ENCODE measurements at places on chromosomes 6 and 20.

GRCh38 chr6:115887891-115888290 lies 172.8 kb downstream of the FRK start:
- DNase-seq = no peak

DNA sequence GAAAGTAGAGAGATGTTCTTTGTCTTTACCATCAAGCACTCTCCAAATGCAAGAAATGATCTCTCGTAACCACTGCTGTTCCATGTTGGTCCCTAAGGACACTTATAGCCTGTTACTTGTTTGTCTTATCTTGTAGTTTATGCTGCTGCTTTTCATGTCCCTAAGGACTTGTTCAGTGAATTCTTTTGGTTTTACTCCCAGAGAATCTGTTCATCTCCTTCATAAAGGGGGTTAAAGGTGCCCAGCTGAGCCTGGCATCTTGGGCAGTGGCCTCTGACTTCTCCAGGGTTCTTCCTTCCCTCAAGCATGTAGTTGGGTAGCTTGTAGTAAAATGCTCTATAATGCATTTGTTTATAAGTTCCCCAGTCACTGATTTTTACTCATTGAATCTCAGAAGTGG lies 864 bp upstream of the PKIG start:
- DNase-seq = no peak

- no peak for DNase-seq
Measured at GRCh38 chr20:63051911-63052310, 45.1 kb upstream of the BHLHE23 start.

DNA sequence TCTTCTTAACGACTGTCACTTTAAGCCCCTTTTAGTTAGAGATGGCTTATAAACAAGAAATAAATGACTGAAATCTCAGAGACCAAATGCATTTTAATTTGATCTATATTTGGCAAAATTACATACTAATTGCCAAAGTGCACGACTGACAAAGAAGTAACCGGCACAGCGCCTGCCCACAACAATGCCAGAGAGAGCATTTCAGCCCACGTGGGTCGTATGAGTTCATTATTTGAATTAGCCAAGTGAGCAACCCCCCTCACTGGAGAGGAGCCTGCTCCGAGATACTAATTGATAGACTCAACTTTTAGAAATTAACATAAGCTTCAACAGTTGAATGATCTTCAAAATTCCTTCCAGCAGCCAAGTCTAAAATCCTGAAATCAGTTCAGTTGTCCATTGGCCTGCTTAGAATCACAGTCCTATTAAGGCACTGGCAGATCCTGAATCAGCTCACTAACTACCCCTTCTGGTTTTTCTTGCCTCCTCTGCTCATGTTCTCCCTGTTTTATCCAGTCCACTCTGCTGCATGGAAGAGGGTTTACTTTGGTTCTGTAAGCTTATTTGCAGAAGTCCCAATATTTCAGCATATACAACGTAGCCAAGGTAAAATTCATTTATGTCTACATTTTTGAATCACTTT lies 519.1 kb upstream of the AGPAT4 start:
- no peak for DNase-seq

- DNase-seq = no peak
Measured at GRCh38 chr6:34412643-34413214, 13.1 kb downstream of the RPS10 start.

- DNase-seq = no peak
Measured at GRCh38 chr6:356828-357251, 34.7 kb upstream of the IRF4 start.

All from AG08395 (cell line).